ENCODE measurements at places on chromosomes 5 and 9.

- DNase-seq = no peak
Measured at GRCh38 chr5:150862070-150862469, 15.7 kb downstream of the IRGM start.

GRCh38 chr5:165624166-165624946 is 2118.9 kb downstream of the MAT2B start:
- DNase-seq = no peak

GRCh38 chr9:110140276-110140675 is 67.7 kb downstream of the C9orf152 start:
- no peak for DNase-seq

GRCh38 chr9:28365728-28366127 is 792.4 kb upstream of the C9orf72 start:
- DNase-seq = no peak

GRCh38 chr9:2086971-2087370 is 71.8 kb downstream of the SMARCA2 start:
- no peak for DNase-seq

DNA sequence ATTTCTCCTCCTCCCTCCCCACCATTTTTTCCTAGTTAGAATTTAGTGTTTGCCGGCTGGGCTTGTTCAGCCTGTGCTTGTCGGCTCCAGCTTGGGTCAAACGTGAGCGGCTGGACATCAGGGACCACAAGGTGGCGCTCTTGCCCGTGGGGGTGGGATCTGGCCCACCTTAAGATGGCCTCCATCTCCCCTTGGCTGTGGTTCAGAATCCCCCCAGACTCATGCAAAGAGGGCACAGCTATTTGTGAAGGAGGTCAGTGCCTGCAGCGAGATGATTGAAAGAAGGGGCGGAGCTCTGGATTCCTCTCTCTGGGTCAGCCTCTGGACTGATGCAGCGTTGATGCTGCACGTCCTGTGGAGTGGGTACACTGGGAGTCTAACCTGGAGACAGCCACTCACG is 283.3 kb upstream of the TUT7 start:
- DNase-seq = no peak

DNA sequence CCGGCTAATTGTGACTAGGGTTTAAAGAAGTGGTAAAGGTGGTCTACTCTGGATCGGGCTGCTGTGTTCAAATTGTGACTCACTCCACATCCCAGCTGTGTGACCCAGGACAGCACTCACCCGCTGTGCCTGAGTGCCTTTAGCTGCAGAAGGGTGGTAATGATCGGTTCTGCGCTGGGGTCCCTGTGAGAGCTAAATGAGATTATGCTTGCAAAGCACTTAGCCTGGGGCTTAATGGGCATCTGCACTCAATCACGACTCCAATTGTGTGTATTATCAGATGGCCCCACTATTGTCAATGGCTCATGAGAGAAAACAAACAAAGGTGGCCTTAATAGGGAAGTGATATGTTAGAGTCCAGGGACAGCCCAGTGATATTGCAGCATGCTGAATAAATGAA is 25.1 kb upstream of the TBC1D2 start:
- DNase-seq = no peak

- DNase-seq = no peak
Measured at GRCh38 chr5:59326596-59326995, 566.9 kb downstream of the PDE4D start.

- DNase-seq = no peak
Measured at GRCh38 chr5:172940268-172941066, 18.8 kb upstream of the RPL26L1 start.

DNA sequence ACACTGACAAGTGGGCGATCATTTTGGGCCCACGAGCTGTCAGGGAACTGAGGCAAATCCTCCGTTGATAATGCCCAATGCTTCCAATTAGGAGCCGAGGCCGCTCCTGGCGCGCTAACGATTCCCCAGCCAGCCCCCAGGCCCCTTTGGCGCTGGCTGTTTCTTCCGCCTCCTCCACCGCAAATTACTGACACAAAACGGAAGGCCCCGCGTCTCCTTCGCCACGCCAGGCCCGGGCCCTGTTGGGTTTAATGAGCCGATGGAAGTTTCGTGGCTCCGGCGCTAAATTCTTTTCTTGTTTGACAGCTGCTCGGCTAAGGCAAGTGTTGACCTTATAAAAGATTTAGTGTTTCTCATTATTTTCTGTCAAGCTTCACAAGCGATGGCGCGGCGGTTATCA is 25.7 kb upstream of the BARHL1 start:
- no peak for DNase-seq

- DNase-seq = no peak
Measured at GRCh38 chr9:13991395-13991794, 322.5 kb downstream of the NFIB start.

GRCh38 chr9:22508790-22509189 is 62.2 kb downstream of the DMRTA1 start:
- DNase-seq = no peak

- DNase-seq = no peak
Measured at GRCh38 chr9:78470741-78471140, 173.8 kb downstream of the PSAT1 start.

- DNase-seq = no peak
Measured at GRCh38 chr9:37486616-37487548, 1.1 kb downstream of the POLR1E start.

DNA sequence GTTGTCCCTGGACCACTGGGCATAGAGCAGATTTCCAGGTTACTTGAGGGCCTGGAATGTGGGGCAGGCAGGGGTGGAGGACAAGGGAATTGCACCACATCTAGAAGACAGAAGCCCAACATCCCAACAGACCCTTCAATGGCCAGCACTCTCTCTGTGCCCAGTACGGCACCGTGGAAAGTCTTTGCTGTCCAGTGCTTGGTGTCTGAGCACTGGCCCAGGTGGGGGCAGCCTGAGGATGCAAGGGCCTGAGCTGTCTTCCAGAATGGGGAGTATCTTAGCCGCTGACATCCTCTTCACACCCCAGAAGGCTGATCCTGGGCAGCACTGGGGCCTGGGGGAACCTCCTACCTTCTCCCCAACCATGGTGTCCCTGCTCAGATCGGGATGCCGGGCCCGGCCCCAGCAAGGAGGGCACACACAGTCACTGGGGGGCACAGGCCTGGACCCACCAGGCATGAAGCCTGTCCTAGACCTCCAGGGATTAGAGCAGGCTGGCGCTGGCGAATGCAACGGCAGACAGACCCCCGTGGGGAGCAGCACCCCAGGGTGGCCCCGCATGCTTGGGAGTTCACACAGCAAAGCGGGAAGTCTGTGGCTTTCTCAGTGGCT is 40.6 kb upstream of the OLFM1 start:
- DNase-seq = no peak

GRCh38 chr5:3599226-3600105 is 3.8 kb downstream of the IRX1 start:
- no peak for DNase-seq

GRCh38 chr5:118687661-118688621 is 300.4 kb downstream of the DTWD2 start:
- no peak for DNase-seq

- no peak for DNase-seq
Measured at GRCh38 chr5:80793354-80793753, 138.6 kb upstream of the DHFR start.
